ENCODE measurements at places on chromosomes 11 and 22.

- DNase-seq, result no peak
Observed at GRCh38 chr22:26744892-26745808, 87.8 kb downstream of the MIAT start.

- DNase-seq, result peak; percentile 65
Observed at GRCh38 chr11:62340269-62340901, 3.1 kb downstream of the ASRGL1 start.

- no peak for DNase-seq
Observed at GRCh38 chr11:37391615-37392014, 793.6 kb upstream of the RAG2 start.

- DNase-seq, result peak; percentile 59
Observed at GRCh38 chr11:118883368-118884071, at the start of gene CXCR5. TSS of gene CXCR5 (plus strand) at chr11:118883892. CDS start at chr11:118883942, 50 bp downstream.

GRCh38 chr11:34650528-34650927, 29.6 kb downstream of the EHF start:
- peak; percentile 94 for DNase-seq

DNA sequence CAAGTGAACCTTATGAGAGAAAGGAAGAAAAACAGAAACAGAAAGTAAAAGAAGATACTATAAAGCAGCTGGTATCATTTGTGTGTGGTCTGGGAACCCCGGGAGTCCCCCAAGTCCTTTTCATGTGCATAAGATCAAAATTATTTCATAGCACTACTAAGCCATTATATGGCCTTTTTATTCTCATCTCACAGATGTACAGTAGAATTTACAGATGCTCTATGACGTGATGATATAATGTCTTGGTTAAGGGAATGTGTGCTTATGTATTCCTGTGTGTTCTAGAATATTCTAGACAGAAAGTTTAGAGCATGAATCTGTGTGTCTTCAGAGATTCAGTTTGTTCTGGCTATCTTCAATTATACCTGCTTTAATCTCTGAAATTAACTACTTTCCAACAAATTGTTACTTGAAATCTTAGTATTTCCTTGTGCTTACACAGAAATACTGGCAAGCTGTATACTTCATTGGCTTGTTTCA, 8.6 kb upstream of the TPP1 start:
- DNase-seq, result no peak

DNA sequence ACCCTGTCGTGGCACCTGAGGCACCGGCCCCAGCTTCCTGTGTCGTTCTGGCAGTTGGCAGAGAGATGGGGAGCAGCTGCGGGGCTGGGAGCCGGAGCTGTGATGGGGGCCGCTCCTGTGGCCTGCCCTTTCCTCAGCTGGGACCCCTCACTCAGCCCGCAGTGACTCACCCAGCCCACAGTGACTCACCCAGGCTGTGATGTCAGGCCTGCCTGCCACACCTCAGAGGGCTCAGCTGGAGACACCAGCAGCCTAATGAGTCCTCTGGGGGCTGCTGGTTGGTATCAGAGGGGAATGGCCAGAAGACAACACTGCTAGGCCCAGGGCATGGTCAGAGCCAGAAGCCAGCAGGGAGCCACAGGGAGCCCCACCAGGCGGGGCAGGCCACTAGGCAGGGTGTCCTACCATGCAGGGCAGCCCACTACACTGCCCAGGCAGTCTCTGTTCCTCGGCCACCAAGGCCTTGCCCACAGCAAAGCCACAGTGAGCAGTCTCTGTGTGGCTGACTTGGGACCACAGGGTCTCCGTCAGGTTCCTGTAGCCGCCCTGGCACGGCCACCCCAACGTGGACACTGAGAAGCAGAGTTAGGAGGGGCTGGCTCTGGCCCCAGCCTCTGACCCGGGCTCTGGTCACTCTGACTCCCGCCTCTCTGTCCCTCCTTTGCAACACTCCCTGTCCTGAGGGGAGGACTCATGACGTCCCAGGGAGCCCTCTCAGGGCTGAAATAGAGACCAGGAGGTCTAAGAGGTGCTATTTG, 4.2 kb upstream of the FXYD2 start:
- peak; percentile 82 for DNase-seq

GRCh38 chr11:78253797-78254196, 65.1 kb downstream of the USP35 start:
- no peak for DNase-seq

- no peak for DNase-seq
Observed at GRCh38 chr11:76801225-76801624, 18.1 kb downstream of the TSKU start.

DNA sequence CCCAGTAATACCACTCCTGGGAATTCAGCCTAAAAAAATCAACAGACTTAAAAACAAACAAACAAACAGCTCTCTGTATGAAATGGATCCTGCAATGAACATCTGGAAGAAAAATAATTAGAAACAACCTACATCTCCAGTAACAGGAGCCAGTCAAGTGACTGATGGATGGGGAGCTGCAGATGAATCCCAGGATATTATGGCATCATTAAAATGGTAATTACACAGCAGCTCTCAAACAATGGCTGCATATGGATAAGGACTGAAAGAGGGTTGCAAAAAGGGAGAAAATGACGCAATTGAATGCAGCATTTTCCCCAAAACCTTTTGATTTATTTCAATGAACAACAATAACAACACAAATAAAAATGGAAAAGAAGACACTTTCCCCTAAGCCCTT, 4.1 kb downstream of the NPTXR start:
- no peak for DNase-seq

DNA sequence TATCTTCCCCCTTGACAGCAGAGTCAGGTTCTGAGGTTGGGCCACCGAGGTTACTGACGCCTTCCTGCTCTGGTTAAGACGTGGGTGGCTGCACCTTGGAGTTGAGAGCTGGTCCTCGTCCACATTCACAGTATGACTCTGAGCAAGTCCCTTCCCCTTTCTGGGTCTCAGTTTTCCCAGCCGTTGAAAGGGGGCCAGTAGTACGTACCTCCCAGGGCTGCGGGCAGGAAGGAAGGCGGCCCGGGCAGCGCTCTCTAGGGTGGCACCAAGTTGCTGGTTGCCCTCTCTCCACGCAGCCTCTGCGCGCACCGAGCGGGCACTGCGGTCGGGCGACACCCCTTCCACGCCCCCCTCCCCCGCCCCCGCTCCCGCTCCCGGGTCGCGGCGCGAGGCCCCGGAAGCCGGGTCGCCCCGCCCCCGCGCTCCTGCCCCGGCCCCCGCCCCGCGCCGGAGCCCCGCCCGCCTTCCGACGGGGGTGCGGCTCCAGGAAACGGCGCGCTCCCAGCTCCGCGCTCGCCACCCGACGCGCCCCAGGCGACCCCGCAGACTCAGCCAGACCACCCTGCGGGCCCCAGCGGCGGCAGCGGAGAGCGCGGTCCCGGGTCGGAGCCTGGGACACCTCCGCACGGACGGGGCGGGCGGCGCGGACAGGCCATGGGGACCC, at the start of gene EHBP1L1:
Gene EHBP1L1, plus strand, starts transcription at position 486 of the 664 bp plus-strand sequence. CDS start 250 bp downstream, outside the sequence.
- peak; percentile 90 for DNase-seq

DNA sequence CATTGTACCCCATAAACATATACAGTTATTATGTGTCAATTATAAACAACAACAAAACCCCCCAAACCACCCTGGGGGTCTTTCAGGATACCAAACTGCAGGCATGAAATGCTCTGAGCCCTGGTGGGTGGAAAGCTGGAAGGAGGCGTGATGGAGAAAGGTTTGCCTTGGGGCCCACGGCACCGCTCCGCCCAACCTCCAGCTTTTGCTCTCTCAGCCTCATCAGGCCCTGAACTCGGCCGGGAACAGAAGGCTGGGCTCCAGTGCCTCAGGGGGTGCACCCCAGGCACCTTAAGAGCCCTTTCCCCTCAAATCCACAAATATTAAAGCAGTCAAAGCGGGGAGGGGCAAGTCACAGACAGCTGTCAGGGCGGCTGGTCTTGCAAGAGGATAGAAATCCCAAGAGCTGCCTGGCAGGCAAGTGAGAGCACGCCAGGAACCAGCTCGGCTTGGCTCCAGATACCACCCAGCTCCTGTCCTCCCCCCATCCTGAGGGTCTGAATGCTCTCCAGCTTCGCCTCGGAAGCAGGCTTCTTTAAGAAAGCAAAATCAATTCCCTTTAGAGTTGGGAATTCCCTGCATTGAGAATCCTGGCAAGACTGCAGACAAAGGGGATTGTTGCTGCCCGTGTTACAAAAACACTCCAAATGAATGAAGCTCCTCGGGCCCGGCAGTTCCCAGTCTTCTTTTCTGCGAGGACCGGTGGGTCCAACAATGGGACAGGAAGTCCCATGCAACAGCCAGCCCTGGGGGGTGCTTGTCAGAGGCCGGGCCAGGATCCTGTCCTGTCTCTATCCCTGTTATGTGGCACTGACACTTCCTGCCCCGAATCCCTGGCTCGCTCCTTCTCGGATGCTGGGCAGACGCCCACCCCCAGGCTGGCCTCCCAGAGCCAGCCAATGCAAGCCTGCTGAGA, 80.8 kb downstream of the NAT10 start:
- DNase-seq, result no peak

- DNase-seq, result no peak
Observed at GRCh38 chr11:859394-860131, 16.9 kb downstream of the TSPAN4 start.

DNA sequence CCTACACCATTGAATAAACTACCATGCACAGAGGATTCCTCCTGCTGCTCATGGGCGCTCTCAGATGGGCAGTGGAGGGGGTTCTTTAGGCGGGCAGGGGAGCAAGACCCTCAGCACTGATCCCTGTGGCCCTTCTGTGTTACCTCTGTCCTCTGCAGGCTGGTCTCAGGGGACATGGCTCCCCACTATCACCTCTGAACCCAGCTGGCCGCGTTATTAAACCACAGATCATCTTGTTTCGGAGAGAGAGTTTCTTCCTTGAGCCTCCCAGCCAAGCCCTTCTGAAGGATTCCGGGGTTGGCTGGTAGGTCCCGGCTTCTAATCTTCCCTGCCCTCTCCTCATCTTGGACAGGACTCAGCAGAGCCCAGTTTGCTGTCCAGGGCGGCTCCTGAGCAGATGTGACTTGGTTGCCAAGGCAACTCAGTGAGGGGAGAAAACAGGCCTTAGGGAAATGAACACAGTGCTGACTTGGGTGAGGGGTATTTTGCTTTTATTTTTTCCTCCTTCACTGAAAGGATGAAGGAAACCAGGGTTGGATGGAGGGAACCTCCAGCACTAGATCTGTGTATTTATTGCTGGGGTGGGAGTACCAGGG, 13.3 kb downstream of the APOL3 start:
- DNase-seq, result no peak

DNA sequence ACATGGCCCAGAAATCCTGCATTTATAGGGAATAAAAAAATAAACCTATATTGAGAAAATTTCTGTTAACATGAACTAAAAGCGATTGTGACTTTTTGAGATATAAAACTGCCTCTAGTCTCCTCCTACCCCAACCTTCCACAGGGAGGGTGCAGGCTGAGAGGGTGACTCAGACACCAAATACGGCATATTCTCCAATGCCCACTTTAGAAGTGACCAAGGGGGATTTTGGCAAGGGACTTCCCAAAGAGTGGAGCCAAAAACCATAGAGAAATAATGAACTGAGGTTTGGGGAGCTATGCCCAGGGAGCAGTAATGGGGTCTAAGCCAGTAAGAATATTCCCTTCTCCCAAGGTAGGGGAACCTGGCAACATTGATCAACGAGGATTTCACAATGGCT, 124.9 kb upstream of the ZC3H12C start:
- no peak for DNase-seq

DNA sequence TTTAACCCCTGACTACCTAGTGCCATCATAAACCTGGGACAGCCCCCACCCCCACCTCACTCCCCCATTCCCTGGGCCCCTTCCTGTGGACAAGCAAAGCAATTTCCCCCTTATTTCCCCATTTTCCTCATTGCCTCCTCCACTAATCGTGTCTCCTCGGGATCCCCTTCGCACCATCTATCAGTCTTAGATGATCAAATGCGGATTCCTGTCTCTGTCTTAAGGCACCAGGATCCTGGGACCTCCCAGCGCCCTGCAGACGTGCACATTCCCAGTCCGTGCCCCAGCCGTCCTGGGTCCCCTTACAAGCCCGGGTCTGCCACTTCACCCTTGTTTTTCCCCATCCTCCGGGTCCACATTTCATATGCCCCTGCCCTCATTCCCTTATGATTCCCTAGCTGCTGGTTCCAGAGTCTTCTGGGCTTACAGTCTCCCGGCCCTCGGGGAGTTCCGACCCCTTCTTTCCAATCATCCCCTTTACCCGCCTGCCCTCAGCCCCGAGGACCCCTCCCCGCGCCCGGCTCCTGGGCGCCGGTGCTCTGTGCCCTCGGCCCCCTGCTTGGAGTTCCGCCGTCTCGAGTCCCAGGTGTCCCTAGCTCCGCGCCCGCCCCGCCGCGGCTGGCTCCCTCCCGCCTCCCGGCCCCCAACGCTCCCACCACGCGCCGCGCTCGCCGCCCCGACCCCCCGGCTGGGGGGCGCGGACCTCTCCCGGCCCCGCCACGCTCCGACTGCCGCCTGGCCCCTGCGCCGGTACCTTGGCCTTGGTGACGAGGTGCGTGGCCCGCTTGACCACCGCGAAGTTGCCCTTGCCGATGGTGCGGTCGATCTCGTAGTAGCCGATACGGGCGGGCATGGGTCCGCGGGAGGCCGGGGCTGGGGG, 599 bp downstream of the SIK3 start:
- peak; percentile 31 for DNase-seq

DNA sequence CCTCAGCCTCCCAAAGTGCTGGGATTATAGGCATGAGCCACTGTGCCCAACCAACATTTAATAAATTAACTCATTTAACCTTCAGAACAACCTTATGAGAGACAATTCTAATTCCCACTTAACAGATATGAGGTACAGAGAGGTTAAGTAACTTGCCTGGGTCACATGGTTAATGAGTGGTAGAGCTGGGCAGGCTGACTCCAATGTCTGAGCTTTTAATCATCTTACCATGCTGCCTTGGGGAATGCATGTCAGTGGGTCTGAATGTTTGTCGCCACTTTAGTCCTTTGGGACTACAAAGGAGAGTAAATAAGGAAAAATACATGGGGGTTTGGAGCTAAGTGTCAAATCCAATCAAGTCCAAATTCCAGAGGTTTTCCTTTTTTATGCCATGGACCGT, 11.2 kb upstream of the PIK3C2A start:
- DNase-seq, result no peak

DNA sequence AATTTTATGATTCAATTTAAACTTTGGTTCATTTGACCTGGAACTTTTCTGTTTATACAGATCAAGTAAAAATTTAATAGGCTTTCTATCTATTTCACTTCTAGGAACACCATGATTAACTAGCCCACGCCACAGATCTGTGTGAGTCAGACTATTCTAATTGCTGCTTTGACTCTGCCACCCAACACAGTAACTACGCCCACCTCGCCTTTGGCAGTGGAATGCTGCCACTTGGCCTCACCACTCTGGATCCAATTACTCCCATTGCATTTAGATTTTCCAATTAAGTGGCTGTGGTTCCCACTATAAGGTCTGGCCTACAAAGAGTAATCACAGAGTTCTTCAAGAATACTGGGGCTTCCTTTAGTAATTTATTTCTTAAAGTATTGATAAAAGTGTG, 46.6 kb upstream of the LIN7C start:
- no peak for DNase-seq

DNA sequence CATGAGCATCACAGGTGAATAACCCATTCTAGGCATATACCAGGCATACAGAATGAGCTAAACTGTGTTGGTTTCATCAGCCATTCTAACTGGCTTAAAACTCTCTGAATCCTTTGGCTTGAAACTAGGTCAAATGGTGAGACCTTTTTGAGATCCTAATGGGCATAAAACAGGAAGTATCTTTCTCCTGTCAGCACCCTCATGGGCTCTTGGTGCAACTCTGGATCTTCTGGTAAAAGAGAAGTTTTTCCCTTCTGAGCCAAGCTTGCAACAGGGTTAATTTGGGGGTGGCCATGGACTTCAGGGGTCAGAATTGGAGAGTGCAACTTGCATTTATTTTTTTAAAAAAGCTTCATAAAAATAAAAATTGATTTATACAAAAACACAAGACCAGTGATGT, 67.9 kb upstream of the GRAMD1B start:
- DNase-seq, result no peak

GRCh38 chr11:48366365-48366764, at the start of gene OR4C5:
TSS of gene OR4C5 (minus strand) at chr11:48366465. CDS start at chr11:48366465, 0 bp downstream.
- DNase-seq, result no peak

Data from activated CD4-positive, alpha-beta T cell treated with anti-CD3 and anti-CD28 coated beads, Interleukin-10, Interleukin-2, amounts not matched to agents 100 ng/mL and 50 ng/mL, durations not matched to agents 16 hours and 8 hours (primary cell).